Activated CD4-positive, alpha-beta T cell treated with anti-CD3 and anti-CD28 coated beads for 48 hours (primary cell): ENCODE measurements at places on chromosomes 5 and 9.

DNA sequence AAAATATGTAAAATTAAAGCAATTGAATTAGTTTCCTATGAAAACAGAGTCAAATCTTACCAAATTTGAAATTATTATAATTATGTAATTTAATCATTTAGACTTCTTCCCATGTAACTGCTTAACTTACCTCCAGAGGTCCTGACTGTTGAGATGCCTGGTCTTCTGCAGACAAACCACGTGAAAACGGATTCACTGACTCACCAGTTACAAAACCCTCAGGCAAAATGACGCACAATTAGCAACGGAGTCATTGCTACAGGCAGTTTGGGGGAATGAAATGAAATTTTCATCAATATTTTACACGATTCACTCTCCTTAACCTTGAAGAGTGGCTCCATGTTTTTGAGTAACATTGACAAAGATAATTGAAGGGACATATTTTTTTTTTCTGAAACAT is 460.8 kb downstream of the MTRR start:
- DNase-seq, result no peak

DNA sequence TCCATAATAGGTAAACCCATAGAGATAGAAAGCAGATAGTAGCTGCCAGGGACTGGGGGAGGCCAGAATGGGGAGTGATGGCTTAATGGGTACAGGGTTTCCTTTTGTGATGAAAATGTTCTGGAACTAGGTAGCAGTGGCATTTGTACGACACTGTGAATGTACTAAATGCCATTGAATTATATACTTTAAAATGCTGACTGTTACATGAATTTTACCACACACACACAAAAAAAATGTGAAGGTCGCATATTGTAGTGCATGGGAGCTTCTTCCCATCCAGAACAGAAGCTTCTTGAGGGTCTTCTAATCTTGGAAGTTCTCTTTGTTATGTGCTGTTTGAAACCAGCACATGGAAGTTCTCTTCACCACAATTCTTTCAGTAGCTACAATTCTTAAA is 19.9 kb upstream of the ANP32B start:
- DNase-seq, result no peak

DNA sequence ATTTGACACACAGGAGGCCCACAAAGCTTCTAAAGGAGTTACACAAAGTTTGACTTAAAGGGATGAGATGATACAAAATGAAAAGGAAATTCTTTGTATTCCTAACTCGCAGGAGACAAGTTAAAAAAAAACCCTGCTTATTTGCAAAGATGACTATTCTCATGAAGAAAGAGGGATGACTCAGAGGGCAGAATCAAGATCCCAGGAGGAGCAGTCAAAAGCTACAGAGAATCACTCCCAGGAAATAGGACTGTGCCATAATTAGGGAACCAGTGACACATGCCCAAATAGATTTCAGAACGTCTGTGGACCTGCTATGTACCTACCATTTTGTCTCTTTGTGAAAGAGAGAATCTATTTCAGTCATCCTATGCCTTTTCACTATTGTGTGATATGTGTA is 103.5 kb upstream of the ARRDC3 start:
- DNase-seq, result no peak

- peak; percentile 59 for DNase-seq
Observed at GRCh38 chr9:19161257-19162025, 34.1 kb upstream of the PLIN2 start.

DNA sequence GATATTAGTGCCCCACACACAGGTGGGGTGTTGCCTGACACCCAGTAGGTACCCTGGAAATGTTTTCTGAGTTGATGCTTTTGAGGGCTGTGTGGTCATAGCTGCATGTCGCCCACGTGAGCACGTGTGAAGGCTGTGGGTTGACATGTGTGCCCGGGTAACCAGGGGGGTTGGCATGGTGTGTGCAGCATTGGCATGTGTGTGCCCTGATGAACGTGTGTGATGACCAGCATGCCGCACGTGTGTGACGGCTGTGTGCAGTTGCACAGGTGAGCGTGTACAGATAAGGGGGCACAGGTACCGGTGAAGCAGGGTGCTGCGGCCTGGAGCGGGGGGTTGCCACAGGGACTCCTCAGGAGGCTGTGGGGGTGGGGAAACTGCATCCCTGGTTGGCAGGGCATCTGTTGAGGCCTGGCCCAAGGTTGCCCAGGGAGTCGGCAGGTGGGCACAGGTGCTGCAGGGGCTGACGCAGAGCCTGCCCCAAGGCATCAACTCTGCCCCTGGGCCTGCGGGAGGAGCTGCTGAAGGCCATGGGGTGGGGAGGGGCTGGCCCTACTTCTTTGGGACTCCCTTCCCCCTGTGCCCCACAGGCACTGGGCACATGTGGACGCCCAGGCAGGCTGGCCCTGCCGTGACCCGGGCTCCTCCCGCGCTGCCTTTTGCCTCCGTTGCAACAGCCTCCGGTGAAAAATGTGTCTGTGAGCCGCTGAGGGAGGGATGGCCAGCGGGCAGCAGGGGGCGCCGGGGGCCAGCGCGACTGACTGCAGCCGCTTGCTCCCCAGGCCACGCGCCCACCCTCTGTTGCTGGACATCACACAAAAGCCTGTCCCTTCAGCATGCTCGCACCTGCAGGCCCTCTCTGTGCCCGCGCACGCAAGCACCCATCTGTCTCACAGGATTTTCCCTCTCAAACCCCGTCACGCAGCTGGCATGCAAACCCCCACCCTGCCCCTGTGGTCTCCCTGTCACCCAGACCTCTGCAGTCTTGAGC is 2.2 kb downstream of the UNC5A start:
- DNase-seq, result no peak

- no peak for DNase-seq
Observed at GRCh38 chr5:181127456-181127855, 3.5 kb downstream of the OR2V1 start.

- no peak for DNase-seq
Observed at GRCh38 chr5:179345183-179345432, 153 bp downstream of the ADAMTS2 start.

GRCh38 chr5:96076451-96076850 is 114.8 kb upstream of the ELL2 start:
- DNase-seq, result no peak

- no peak for DNase-seq
Observed at GRCh38 chr9:34405719-34406118, 29.0 kb upstream of the MYORG start.

DNA sequence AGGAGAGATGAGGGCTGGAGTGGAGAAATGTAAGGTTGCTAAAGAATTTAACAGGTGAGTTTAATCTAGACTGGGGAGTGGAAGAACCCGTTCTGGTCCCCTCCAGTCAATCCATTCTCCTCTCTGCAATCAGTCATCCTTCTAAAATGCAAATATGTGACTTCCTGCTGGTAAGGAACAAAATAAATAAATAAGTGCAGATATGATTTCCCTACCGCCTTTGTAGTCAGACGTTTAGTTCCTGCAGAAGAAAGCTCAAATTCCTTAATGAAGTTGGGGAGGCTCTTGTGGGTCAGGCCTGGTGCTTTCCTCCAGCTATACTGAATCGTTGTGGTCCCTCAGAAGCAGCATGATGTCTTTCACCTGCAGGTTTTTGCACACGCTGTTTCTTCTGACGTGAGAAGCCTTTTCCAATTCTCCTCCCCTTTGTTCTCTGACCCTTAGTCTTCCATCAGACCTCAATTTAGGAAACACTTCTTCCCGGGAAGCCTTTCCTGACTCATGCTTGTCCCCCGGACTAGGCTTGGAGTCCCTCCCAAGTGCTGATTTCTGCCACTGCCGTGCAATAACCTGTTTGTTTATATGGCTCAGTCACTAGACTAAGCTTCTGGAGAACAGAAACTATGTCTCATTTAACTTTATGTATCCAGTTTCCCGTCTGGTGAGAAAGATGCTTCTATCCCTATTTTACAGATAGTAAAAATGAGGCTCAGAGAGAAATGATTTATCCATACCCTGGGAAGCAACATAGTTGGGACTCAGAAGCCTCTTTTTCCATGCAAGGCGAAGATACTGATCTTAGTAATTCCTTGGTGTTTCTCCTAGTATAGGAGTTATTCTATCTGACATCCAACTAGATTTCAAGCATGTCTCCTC is 1.3 kb downstream of the ATP6V1G1 start:
- DNase-seq, result no peak

DNA sequence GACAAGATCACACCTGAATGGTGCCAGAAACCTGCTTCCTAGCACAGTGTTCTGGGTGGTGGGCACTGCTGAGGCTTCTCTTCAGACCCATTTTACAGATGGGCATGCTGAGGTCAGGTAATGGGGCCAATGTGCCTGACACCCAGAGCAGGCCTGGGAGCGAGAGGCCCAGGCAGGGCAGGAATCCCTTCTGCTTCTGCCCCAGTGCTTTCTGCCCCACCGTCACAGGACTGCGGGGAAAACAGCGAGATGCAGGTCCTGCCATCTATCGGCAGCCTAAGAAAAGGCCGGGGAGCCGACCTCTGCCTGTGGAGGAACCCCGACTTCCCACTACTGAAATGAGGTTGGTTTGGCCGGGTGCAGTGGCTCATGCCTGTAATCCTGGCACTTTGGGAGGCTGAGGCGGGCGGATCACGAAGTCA is 22.8 kb upstream of the RNU6ATAC start:
- DNase-seq, result no peak
